Left renal cortex interstitium (tissue), 4 donors: ENCODE measurements at places on chromosomes 13 and 19. TPM values are rescaled to one million over a fixed set of nuclear protein-coding genes. Genes with fewer than 3 reads are reported as not detected.

DNA sequence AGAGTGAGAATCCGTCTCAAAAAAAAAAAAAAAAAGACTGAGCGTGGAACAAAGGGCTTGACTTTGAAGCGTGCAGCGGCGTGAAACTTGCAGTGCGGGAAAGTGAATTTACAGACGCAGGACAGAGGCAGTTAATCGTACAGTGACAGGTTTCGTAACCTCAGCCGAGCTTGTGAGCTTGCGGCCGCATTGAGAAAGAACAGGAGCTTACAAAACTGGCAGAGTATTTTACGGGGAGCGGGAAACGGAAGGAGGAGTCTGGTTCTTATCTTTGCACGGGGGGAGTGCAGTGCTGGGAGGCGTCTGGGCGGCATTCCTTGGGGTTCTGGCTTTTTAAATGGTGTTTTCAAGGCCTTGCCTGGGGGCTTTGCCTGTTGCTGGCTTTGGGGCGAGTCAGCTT lies 6.0 kb upstream of the BSG start:
- DNase-seq, result no peak

- no peak for DNase-seq
Observed at GRCh38 chr19:52094526-52095130, 937 bp downstream of the ZNF841 start.

- DNase-seq, result no peak
Observed at GRCh38 chr13:32949820-32950219, 66.4 kb upstream of the KL start.

DNA sequence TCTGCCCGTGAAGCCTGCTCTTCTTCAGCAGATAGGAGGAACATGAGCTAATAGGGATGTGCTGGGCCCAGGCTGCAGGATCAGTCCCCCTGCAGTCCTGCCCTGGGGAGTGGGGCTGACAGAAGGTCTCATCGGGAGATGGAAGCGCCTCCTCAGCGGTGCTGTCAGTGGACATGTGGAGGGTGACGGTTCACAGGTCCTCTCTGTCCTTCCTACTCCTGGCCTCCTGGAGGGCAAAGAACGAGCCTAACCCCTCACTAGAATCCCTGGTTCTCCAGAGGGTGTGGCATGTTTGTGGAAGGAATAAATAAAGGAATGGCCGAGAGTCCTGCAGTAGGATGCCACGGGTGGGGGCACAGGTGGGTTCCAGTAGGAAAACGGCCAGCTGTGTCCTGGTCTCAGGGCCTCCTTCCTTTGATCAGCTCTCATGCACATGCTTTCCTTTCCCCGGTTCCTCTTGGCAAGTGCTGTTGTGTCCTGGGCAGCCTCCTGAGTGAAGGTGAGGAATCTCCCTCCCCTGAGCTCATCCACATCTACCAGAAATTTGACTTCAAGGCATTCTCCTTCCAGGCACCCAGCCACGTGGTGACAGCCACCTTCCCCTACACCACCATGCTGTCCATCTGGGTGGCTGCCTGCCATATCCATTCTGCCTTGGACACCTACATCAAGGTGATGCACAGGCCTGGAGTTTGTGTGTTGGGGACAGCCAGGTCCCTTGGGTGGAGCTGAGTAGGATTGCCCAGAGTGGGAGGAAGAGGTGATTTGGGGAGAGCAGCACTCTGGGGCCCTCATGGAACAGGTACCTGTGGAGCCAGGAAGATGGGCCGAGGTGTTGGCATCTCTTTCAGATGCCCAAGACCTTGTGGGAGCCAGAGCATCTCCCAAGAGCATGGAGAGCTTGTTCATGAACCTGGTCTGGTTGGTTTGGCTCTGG lies 28.6 kb upstream of the ZNF492 start:
- DNase-seq, result no peak

DNA sequence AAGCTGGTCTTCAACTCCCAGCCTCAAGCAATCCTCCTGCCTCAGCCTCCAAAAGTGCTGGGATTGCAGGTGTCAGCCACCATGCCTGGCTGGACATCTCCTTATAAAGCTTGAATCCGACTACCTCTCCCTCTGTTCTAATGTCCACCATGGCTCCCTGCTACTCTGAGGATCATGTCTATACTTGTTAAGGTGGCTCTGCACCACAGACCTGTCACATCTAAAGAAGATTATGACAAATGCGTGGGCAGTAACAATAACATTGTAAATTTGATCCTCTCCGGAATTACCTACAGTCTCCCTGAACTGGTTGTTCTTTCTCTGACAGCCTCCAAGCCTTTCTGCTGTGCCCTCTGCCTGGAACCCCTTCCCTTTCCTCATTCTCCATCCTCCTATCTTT lies 1.8 kb downstream of the NXNL1 start:
- no peak for DNase-seq

GRCh38 chr13:70568571-70568970 lies 460.3 kb upstream of the KLHL1 start:
- peak; percentile 6 for DNase-seq

DNA sequence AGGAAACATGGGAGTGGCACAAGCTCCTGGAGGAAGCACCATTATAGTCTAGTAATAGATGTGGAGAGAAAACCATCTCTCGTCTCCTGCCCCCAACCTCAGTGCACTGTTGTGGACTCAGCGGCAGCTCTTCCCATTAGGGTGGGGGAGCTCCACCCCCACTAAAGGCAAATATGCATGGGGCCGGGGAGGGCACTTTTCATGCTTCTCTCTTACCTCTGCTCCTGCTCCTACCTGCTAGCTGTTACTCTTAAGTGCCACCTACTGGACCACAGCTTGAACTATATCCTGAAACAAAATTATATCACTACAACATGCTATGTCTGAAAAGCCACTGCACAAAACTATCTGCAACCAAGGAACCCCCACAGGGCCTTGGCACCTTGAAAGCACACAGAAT lies 112.6 kb upstream of the DACH1 start:
- no peak for DNase-seq

DNA sequence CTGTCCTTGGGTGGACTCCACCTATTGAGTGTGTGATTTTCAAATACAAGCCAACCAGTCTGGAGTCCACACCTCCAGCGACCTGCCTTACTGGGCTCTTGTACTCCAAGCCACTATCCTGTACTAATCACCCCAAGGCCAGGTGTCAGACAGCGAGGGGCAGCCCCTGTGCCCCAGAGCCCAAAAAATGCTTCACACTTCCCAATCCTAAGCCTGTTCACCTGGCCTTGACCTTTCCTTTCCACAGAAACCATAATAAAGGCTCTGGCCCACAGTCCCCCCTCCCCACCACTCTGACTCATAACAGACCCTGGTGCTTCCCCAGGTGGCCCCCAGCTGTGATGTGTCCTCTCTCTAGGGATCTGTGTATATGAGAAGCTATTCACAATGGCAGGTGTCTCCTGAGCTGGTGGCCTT lies 3.9 kb downstream of the CD209 start:
- no peak for DNase-seq

DNA sequence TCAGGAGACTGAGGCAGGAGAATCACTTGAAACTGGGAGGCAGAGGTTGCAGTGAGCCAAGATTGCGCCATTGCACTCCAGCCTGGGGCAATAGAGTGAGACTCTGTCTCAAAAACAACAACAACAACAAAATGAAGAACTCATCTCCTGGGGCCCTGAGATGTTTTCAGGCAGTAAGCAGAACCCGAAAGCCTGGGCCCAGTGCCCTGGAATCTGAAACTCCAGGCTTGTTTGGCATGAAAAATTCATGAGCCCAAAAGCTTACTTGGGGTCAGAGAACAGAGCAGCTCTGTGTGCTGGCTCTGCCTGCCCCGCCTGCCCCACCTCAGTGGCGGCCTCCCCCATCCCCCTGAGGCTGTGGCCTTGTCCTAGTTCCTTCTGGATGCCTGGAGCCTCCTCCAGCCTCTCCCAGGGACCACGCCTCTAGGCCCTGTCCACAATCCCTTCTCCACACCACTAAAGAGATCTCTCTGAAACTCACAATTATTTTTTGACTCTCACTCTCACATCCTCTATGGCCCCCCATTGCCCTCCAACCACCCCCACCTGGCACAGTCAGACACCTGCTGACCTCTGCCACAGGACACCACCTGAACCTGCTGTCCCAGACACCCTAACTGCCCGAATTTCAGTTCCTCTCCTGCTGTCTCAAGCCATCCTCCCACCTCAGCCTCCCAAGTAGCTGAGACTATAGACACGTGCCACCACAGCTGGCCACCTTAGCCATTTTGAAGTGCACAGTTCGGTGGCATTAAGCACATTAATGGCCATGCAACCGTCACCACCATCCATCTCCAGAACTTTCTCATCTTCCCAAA lies 6.9 kb upstream of the AP1M2 start:
- no peak for DNase-seq

- no peak for DNase-seq
Observed at GRCh38 chr19:13849991-13850909, 26.7 kb upstream of the NANOS3 start.

DNA sequence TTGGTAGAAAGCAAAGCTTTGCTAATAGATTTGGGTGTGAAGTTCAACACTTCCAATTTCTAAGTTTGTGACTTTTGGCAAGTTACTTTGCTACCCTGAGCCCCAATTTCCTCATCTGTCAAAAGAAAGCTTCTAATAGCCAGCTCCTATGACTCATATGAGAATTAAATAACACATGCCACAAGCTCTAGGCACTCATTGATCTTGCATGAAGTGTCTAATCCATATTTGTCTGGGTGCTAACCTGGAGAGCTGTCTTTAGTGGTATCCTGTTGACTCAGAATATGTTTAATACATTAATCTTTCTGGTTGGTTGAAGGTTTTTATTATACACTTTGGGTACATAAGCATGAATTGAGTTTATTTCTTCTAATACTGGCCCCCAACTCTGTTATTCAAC lies 188.8 kb downstream of the POSTN start:
- no peak for DNase-seq

GRCh38 chr13:27053210-27053884 lies 118.3 kb downstream of the USP12 start:
- DNase-seq, result no peak

DNA sequence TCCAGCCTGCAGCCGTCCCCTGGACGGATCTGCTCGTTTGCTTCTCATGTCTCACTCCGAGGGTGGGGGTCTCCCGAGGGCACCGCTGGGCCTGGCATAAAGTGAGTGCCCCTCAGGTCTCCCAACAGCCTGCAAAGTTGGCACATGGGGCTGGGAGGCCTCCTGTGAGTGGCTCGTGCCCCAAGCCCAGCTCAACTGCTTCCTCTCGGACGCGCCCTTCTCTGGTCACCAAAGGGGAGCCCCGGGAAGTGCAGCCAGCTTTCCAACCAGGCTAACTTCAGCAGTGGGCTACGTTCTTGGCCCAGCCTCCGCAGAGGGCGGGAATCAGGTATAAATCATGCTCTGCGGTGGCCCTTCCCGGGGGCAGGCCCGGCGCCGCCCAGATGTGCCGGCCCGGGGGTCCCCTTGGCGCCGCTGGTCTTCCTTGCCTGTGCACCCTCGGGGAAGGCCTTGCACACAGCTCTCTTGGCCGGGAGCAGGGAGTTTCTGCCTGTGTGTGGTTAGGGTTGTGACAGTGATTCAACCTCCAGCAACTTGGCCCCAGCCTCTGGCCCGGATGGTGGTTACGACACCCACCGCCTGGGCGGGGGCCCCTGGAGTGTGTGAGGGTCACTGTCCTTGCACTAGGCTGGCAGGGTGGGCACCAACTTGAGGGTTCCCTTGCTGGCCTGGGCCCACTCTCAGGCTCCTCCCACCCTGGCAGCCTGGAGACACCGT lies 20.7 kb downstream of the CEBPG start:
- DNase-seq, result no peak

DNA sequence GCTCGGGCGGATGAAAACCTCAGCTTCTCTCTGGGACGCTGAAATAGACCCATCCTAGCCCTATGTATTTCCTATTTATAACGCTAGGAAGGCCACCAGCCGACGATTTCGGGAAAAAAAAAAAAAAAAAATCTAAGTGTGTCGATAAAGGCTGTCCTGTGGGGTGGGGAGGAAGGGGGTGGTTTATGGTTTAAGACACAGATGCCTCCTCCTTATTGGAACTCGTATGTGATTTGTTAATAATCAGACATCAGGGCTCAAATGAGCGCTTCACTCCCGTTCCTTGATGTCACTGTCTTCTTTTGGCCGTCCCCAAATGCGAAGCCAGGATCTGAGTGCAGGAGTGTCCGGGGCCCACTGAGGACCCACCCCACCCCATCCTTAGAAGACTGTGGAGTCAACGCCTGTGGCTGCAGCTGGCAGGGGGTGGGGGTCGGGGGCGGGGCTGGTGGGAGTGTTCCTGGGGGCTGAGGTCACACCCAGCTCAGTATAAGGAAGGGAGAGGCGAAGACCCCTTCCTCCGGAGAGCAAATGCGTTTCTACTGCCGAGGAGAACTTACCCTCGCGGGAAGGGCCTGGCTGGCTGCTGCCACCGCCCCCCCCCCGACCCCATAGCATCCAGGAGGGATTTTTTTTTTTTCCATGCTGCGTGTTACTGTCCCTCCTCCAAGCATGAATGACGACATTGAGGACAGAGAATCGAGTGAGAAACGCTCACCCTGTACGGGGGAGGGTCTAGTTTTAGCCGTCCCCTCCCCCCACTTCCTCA lies 971 bp downstream of the ATCAY start:
- DNase-seq, result no peak

DNA sequence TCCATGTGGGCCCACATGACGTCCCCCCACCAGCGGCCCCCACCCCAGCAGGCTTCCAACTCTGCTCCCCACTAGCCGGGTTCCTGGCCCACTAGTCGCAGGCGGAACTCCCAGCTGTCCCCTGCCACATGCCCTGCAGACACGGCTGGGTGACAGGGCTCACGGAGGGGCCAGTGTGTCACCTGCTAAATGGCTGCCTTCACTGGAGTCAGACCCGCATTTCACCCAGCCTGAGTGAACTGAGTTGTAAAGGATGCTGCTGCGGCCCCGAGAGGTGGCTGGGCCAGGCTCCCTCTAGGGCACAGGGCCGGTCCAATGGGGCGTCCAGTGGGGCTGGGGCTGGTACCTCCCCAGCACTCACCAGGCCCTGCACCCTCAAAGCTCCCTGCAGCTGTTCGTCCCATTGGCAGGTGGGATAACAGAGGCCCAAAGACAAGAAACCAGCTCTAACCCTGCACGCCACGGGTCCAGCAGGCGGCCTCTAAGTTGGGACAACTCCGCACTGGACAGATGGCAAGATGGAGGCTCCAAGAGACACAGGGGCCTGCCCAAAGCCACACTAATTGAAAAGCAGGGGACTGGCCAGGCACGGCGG lies 3.2 kb downstream of the LMNB2 start:
- no peak for DNase-seq

The DENND1C gene
- polyA plus RNA-seq, result 39.1 TPM

The DHDH gene
- 9.3 TPM for polyA plus RNA-seq

The ZNF738 gene
- 53.2 TPM for polyA plus RNA-seq

The CLDND2 gene
- 2.6 TPM for polyA plus RNA-seq

The DGKH gene
- polyA plus RNA-seq, result 4.2 TPM

The CBARP gene
- 1.1 TPM for polyA plus RNA-seq
